AG04449 (cell line): ENCODE measurements at places on chromosomes 6 and 20.
A peak's percentile ranks its signal among the peaks of the same experiment; 100 is the strongest.

GRCh38 chr6:148747471-148748165 lies 788 bp downstream of the UST start:
- no peak for DNase-seq

GRCh38 chr20:10495173-10495572 lies 60.1 kb downstream of the SLX4IP start:
- no peak for DNase-seq

DNA sequence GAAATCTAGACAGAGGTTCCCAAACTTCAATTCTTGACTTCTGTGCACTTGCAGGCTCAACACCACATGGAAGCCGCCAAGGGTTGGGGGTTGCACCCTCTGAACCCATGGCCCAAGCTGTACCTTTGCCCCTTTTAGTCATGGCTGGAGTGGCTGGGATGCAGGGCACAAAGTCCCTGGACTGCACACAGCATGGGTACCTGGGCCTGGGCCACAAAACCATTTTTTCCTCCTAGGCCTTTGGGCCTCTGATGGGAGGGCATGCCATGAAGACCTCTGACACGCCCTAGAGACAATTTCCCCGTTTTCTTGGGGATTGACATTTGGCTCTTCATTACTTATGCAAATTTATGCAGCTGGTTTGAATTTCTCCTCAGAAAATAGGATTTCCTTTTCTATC lies 342.0 kb downstream of the TPBG start:
- no peak for DNase-seq

- DNase-seq: no peak
These were observed 18.8 kb downstream of the ALDH5A1 start for GRCh38 chr6:24513602-24514001.

- no peak for DNase-seq
These were observed 110.1 kb upstream of the HDAC2 start for GRCh38 chr6:114080891-114081510.

GRCh38 chr6:157469378-157469777 lies 88.4 kb downstream of the ZDHHC14 start:
- no peak for DNase-seq

- DNase-seq: no peak
These were observed 9.0 kb downstream of the GNAS-AS1 start for GRCh38 chr20:58841539-58842264.

- DNase-seq: no peak
These were observed 41.3 kb downstream of the STK38 start for GRCh38 chr6:36505744-36506534.

DNA sequence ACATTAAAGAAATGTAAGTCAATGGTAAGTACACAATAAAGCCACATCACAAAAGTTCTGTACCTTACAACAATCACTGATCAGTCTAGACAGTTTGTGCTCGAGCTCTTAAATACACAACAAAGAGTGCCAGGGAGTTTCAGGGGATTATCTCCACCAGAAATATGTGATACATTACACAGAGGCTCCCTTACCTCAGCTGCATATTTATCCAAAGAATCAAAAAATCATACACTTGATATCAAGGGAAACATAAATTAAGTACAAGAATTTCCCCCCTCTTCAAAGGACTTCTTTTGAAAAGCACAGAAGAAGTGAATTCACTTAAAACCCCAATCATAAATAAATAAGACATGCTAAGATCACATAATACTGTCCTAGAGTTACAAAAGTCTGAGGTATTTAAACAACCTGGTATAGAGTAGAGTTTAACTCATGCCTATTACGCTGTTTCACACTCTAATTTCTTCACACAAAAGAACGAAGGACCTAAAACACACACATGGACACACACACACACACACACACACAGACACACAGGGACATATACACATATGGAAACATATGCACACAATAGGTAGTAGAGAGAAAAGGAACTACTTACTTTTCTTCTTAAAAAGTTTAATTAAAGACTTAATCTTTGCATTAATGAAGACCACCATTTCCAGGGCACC lies 528 bp downstream of the NHSL1 start:
- no peak for DNase-seq

GRCh38 chr20:12837646-12838045 lies 171.1 kb upstream of the SPTLC3 start:
- no peak for DNase-seq

GRCh38 chr6:17276766-17277165 lies 4.4 kb upstream of the RBM24 start:
- no peak for DNase-seq

DNA sequence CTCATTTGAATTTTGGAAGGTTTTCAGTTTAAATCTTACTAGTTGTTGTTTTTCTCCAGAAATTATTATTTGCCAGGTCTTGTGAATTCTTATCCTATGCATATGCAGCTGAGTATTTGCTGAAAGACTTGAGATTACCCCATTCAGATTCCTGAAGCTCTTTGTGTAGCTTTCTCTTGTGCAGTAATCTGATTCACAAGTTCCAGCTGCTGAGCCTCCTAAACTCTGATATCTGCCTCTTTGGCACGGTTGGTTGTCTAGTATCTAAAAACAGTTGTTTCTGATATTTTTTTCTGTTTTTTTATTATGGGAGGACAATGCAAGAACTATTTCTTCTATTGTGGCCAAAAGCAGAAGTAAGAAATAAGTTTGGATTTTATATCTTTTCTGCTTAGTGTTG lies 863.9 kb upstream of the MANEA start:
- no peak for DNase-seq

DNA sequence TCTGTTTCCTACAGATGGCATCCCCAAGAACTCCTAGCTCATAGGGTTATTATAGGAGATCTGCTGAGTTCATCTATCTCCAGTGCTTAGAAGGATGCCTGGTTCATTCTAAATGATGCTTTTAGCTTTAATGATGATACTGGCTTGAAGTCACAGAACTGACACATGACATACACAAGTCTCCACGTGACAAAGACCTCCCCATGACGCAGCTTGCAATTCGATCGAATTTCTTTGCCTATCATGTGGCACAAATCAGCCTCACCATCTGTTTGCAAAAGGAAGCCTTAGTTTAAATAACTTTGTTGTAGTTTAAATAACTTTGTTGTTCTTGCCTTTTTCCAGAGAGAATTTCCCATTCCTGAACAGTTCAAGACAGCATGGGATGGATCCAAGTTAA lies 44.1 kb upstream of the FAM8A1 start:
- no peak for DNase-seq

GRCh38 chr20:64153861-64154589 lies 10.2 kb upstream of the MYT1 start:
- no peak for DNase-seq

- no peak for DNase-seq
These were observed 9.2 kb upstream of the RPS21 start for GRCh38 chr20:62377615-62378178.

DNA sequence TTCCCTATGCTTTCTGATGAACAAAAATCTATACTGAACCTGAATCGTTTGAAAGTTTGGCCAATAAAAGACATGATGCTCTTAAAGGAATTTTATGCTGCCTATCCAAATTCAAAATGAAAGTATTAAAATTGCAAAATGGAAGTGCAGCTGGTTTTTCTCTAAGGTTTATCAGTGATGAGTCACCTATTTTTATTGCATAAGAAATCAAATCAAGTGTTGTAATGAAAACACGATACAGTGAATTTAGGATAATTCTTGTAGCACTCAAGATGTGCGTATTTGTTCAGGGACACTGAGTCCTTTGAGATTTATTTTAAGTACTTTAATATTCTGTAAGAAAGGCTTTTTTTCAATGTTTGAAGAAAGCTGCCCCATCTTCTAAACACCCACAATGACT lies 409.5 kb downstream of the ADGRB3 start:
- no peak for DNase-seq

DNA sequence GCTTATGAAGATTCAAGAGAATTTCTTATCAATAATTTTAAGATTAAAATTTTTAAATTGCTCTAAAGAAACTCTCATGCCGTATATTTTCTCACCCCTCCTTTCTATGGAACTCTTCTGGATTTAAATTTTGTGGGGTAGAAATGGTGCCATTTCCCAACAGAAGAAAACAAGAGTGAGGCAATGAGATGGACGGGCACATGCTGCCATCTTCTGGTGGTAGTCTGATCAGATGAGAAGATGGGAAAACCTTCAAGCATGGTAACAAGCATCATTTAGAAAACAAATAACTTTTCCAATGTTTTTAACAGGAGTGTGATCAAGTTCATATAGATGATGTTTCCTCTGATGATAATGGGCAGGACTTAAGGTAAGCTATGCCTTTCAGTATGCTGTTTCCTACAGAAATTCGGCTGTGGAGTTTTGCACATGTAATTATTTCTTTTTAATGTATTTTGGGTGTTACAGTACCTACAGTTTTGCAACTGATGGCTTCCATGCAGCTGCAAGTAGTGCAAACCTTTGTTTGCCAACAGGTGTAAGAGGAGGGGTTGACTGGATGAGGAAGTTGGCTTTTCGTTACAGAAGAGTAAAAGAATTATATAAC lies 271.4 kb downstream of the EYA4 start:
- DNase-seq: no peak

- no peak for DNase-seq
These were observed 628.1 kb upstream of the CITED2 start for GRCh38 chr6:140002396-140003022.

GRCh38 chr20:57396212-57396983 lies 5.2 kb downstream of the RBM38 start:
- DNase-seq: no peak

DNA sequence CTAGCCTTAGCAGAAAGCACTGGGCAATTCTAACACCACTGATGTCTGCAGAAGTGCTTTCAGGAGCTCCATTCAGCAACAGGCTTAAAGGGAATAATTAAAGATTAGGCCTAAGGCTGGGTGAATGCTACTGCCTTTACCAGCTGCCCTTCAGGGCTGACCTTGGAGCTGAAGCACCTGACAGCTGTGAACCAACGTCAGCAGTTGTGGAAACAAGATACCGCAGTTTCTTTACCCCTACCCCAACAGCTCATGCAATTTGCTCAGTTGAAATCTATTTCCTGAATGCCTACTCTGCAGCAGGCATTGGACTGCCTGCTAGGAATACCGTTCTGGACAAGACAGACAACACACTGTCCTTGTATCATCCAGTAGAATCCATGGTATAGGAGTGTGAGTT lies 51.5 kb upstream of the ADTRP start:
- DNase-seq: no peak

DNA sequence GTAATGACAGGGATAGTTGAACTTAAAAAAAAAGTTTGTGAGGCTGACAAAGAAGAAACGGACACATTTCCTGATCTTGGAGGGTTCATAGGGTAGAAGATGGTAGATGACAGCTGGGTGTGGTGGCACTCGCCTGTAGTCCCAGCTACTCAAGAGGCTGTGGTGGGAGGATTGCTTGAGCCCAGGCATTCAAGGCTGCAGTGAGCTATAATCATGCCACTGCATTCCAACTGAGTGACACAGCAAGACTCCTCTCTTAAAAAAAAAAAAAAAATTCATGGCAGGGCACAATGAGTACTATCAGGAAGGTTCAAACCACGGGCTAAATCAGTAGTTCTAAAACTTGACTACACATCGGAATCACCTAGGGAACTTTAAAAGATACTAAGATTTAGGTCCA lies 2.0 kb upstream of the MICA start:
- peak; percentile 28 for DNase-seq

GRCh38 chr6:37116326-37116725 lies 53.6 kb upstream of the PIM1 start:
- no peak for DNase-seq

- no peak for DNase-seq
These were observed 153.2 kb upstream of the PRND start for GRCh38 chr20:4568361-4568959.

DNA sequence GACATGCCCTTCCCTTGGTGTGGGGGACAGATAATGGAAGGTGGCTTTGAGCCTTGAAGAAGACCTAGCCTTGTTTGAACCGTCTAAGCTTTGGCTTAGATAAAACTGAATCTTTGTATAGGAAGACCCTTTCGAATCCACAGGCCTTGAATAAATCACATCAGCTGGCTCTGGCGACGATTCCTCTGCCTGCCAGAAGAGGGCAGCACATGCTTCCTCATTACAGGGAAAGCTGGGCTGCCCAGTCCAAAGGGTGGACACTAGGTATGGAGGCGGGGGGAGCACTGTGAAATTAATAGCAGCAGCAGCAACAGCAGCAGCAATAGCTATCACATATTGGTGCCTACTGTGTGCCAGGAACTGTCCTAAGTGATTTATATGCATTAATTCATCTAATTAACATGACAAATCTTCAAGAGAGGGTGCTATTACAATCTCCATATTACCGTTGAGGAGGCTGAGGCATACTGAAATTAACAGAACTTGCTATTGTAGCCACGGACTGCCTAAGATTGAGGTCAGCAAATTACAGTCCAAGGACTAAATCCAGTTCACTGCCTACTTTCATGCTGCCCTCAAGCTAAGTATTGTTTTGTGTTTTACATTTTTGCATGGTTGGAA lies 85.1 kb downstream of the CLIC5 start:
- no peak for DNase-seq

GRCh38 chr6:21070620-21071019 lies 522.9 kb upstream of the SOX4 start:
- DNase-seq: no peak

DNA sequence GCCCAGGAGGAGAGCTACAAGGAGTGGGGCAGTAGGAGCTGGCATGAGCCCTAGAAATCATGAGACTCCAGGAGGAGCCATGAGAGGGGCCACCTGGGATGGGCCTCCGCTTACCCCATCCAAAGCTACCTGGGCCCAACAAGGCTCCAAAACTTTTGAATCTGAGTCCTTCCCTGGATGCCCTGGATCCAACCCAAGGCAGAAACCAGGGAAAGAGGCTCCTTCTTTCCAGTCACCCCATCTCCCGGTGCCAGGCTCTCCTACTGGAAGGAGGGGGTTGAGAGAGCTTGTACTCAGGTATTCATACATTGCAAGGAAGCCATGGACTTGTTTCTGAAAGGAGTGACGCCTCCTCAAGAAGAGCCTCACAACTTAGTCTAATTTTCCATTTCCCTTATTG lies 7.8 kb upstream of the SIRPG start:
- DNase-seq: no peak

- no peak for DNase-seq
These were observed 120.0 kb downstream of the SLC16A10 start for GRCh38 chr6:111207141-111207858.

DNA sequence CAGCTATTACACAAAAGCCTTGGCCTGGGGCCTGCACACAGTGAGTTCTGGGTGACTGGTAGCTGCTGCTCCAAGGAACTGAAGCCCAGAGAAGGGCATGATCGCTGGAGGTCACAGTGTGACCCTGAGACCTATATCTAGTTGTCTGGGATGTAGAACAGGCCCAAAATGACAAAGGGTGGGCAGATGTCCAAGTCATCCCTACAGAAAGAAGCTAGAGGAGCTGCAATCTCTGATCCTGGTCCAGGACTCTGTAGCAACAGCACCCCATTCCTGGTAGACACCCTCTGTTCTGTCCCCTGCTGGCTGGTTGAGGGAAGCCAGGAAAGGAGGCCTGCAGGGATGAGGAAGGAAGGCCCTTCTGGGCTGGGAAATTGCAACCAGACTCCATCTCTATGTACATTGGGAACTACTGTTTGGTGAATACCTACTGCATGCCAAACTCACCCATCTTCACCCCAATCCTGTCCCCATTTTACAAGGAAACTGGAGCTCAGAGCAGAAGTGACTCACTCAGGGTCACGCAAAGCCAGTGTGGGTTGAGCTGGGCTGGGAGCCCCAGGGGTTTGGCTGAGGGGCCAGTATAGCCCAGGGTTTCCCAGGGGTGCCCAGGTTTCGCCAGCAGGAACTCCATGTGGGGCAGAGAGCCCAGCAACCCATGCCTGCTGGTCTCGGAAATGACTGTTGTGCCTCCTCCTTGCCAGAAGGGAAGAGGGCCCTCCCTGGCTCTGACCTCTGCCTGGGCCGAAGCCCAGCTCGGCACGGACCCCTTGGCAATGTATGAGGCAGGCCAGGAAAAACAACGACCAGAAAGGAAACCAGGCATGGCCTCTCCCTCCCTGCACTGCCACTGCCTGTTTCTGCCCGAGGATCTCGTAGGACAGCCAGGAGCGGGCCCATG lies 44.9 kb upstream of the TLDC2 start:
- no peak for DNase-seq
